Activated T-cell treated with anti-CD3 and anti-CD28 coated beads, Interleukin-2, amount 50 U/mL, for 48 hours (primary cell): ENCODE measurements at places on chromosomes 16 and 17.

DNA sequence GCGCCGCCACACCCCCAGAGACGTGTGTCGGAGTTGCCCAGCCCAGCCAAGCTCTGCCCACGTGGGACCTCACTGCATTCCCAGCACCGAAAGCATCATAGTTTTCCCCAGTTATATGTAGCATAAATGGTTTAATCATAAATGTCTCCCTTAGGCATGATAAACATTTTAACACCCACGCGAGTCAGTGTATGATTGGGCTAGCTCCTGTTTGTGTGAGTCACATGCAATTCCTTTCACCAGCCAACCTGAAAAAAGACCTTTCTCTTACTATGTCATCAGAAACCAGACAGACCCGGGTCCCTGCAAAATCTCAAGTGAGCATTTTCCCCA, 9.2 kb downstream of the TAF1C start:
- no peak for DNase-seq

DNA sequence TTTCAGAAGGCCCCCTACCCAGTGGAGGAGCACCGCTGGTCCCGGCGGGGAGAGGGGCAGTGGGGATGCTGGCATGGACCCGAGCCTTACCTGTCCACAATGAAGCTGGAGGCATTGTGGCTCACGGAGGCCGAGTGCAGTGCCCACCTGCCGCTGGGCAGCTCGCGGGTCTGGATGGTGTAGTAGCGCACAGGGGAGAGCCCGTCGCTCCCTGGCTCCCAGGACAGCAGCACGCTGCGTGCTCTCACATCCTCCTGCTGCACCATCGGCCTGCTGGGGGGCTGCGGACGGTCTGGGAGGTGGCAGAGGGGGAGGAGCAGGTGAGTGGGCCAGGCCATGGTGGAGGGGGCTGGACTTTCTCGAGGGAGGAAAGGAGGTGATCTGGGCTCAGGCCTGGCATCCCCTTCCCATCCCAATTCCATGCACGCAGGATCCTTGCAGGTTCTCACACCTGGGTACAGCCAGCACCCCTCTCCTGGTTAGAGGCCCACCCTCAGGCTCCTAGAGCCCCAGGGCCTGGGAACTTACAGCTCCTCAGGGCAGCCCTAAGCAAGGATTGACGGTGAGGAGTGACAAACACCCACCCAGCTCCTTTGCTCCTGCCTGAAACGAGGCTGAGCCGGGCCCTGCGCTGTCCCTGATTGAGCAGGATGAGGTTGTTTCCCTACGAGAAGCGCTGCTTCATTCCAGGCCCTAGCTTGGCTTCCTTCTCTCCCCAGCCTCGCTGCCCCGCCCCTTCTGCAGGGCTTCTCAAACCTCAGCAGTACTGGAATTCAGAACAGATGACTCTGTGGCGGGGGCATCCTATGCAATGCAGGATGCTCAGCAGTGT, 76.2 kb upstream of the CDC42EP4 start:
- DNase-seq: no peak

DNA sequence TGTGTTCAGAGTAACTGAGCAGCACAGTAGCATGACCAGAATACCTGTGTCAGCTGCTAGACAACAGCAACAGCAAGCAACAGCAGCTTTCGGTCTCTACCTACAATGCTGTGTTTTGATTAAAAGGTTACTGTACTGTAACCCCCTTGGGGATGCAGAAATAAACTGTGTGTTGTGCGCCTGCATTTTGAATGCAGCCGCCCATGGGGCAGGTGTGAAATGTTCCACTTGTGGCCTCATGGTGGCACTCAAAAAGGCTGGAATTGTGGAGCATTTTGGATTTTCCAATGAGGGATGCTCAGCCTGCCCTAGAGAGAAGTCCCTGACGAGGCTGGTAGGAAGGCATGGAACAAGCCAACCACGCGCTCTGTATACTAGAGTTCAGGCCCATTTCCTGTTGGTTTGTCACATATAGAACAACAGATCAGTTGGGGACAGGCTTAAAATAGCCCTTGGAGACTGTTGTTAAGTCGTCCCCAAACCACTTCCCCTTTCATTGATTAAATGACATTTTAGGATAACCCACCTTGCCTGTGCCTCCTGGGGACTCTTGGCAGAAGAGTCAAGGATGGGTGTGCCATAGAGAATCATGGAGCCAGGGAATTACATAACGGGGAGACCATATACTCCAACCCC, 27.1 kb downstream of the SCPEP1 start:
- no peak for DNase-seq

DNA sequence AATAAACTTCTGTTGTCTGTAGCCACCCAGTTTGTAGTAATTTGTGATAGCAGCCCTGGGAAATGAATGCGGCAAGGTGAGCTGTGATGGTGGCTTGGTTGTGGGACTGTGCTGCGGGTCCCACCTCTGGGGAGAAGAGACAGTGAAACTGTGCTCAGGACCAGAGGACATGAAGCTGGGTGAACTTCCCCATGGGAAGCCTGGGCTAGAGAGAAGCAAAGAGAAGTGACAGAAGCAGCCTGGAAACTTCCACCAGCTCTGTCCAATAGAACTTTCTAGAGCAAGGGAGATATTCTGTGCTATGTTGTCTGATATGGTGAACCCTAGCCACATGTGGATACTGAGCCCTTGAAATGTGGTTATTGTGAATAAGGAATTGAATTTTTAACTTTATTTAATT, 51.5 kb upstream of the EMP2 start:
- DNase-seq: no peak

DNA sequence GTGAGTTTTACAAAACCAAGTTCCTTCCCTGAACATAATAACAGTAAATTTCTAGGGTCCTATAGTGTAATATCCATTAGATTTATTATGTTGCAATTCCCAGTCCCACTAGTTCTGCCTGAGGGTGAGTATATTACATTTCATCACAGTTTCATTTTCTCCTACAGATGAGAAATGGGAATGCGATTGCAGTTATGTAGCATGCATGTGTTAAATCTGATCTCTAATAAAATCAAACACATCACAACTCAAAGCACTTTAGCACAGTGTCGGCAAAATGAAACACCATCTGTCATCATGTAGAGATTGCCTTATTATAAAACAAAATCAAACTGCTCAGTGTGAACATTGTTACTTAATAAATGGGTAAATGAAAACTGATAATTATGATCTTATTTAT, 180.5 kb upstream of the TOX3 start:
- DNase-seq: no peak

DNA sequence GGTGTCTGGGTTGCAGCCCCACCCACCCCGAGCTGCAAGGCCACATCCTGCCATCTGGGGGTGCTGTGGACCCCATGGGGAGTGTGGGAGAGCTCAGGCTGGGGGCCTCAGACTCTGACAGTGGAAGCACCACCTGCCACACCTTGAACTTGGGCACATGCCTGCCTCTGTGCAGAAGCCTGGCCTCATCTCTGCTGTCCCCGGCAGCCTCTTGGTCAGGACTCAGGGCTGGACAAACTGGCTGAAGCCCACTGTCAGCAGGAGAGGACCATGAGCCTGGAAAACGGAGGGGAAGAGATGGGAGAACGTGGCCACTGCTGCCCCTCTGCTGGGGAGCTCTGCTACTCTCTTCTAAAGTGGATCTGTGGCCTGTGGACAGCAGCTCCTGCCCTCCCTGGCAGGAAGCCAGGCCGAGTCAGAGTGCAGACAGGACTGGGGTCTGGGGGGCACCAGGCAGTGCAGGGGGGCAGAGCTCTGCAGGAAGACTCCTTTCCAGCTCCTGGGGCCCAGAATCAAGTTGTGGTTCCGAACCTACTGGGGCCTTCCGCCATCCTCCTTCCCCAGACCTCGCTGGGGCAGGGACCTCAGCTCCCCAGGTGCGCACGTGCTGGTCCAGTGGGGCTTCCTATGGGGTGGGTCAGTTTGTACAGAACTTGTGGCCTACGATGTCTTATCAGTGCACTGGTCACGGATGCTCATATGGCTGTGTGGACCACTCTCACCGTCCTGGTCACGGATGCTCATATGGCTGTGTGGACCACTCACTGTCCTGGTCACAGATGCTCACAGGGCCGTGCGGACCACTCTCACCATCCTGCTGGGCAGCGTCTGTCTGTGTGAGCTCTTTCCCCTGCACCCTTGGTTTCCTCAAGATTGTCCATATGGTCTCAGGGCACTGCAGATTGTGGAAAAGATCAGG, 207.7 kb downstream of the LAT start:
- peak; percentile 28 for DNase-seq

GRCh38 chr17:19610879-19611278, 37.7 kb upstream of the ALDH3A2 start:
- no peak for DNase-seq

DNA sequence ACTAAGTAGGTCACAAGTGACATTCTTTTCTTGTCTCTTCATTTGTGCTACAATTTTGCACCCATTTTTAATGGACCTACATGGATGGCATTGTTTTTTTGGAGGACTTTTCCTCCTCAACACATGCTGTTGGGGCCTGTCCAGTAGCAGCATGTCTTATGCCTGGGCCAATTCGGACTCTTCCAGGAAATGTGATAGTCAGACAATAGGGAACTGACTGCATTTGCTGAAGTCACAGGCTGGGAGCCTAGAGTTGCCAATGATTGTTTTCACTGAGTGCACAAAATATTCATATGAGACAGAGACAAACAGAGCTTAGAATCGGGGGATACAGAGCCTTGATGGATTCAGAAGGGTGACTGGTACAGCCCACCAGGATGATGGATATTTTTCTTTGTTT, 867.3 kb upstream of the GOT2 start:
- no peak for DNase-seq

- no peak for DNase-seq
Observed at GRCh38 chr17:76534831-76535732, 2.4 kb downstream of the CYGB start.
